ENCODE measurements at places on chromosomes 6 and 20.

DNA sequence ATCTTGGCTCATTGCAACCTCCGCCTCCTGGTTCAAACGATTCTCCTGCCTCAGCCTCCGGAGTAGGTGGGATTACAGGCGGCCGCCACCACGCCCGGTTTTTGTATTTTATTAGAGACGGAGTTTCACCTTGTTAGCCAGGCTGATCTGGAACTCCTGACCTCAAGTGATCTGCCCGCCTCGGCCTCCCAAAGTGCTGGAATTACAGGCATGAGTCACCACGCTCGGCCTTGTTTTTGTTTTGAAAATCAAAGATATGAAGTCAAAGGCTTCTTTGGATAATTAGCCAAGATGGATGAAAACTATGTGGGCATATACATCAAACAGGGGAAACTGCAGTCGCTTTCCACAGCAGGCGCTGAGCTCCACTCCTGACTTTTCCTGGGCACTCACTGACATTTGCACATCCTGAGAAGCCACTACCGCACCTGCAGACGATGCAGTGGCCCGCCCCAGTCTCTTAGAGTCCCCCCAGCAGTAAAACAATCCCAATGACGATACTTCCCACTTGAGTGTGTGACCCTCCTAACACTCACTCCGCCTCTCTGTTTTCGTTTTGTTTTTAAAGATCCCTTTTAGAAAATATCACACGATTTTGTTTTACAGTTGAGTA, 44.1 kb downstream of the GJA1 start:
- DNase-seq = no peak

GRCh38 chr6:84350397-84350796, 123.0 kb upstream of the CEP162 start:
- DNase-seq = no peak

GRCh38 chr20:2086980-2087377, 14.6 kb upstream of the STK35 start:
- no peak for DNase-seq

GRCh38 chr6:53447865-53448264, 97.0 kb downstream of the GCLC start:
- DNase-seq = no peak

DNA sequence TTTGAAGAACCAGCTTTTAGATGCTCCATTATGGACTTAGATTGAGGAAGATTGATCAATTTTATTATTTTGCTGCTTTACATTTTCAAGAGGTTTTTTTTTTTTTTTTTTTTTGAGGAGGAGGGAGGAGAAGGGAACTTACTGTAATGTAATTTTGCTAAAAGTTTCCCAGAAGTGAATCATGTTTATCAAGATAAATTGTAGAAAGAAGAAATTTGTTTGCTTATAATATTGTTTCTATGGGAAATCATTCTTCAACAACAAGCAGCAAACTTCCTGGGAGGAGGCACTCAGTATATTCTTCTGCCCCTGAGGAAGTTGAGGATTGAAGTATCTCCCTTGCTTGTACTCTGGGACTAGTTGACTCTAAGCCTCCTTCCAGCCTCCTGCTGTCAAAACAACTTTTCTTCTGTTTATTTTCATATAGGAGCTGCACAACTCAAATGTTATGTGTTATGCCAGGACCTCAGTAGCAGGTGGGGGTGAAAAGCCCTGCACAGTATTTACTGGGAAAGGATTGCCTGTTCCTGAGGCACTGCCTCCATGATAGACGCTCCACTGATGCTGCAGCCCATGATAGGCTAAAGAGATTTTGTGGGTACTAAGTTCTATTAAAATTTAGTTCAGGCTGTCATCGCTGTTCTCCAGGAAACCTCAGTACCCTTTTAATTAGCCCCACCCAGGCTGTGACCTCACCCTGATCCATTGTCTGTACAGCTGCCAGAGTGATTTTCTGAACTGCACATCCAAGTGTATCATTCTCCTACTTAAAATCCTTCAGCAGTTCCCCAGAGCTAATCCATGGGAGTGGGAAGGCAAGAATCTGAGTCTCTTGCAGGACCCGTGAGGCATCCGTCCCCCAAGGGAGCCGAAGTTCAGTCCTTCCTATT, 51.9 kb downstream of the CARMIL1 start:
- DNase-seq = no peak

GRCh38 chr20:61185181-61185580, 66.9 kb upstream of the CDH4 start:
- no peak for DNase-seq

GRCh38 chr20:37296371-37296770, 6.9 kb downstream of the MANBAL start:
- no peak for DNase-seq

- DNase-seq = no peak
Observed at GRCh38 chr20:46196990-46197389, 78.9 kb downstream of the CD40 start.

DNA sequence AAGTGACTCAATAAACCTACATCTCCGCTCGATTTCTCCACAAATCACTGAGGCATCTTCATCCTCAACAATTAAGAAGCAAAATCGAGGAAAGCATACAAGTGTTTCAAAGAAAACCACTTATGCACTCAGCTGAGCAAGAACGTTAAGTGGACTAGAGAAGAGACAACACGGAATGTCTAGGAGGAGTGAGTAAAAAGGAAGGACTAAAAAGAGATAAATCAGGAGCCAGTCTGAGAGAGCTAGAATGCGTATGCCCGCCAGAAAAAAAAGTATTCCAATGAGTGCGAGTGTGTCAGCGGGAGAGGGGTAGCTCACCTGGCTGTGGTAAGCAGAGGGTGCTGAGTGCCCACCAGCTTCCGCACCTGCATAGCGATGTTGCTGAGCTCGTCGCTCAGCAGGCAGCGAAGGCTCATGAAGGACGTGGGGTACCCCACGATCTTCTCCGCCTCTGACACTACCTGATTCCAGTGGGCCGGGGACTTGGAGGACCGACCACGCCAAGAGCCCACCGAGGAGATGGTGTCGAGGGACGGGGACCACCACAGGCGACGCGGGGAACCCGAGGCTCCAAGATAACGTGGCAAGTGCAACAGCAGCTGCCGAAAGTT, 587 bp downstream of the PDSS2 start:
- DNase-seq = peak; percentile 9

DNA sequence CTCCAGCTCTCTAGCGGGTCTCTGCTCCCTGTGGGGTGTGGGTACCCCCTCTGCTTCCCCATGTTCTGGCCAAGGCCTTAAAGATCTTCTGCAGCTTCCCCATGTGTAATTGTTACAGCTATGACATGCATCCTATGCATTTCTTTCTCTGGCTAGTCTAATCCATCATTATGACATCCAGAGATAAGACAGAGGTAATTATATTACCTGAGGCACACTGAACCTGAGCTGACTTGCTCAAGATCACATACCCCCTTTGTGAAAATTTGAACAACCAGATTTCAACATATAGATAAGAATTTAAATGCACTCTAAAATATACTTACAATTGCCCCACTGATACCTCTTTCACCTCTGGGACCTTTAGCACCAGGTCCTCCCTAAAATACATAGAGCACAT, 102.4 kb downstream of the COL12A1 start:
- no peak for DNase-seq

DNA sequence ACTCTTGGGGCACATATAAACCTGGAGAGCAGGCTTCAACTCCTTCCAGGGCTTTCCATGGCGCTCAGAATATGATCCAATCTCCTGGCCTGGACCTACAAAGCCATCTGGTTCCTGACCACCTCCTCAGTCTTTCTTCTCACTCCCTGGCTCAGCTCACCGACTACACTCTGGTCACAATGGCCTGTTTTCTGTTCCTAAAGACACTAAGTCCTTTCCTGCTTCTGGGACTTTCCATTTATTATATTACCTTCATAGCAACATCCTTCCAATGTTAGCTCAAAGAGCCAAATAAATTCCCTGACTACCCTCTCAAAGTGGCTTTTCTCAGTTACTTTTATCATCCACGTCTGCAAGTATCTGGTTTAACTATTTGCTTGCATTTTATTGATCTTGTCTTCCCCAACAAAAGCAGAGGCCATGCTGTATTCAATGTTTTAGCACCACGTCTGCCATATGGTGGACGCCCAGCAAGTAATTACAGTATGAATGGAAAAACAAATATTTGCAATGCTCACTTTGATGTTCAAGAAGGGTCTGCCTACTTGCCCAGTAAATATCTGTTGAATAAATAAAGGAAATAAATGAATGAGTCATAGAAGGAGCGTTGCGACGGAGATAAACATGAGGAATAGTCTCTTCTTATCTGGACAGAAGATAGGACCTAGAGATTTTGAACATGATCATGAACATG, 328.4 kb downstream of the ESR1 start:
- DNase-seq = no peak

- DNase-seq = peak; percentile 31
Observed at GRCh38 chr6:52420668-52421358, 671 bp downstream of the EFHC1 start.

GRCh38 chr20:64156136-64156885, 7.9 kb upstream of the MYT1 start:
- no peak for DNase-seq

GRCh38 chr6:28585335-28585734, 59.7 kb downstream of the GPX5 start:
- DNase-seq = peak; percentile 47

DNA sequence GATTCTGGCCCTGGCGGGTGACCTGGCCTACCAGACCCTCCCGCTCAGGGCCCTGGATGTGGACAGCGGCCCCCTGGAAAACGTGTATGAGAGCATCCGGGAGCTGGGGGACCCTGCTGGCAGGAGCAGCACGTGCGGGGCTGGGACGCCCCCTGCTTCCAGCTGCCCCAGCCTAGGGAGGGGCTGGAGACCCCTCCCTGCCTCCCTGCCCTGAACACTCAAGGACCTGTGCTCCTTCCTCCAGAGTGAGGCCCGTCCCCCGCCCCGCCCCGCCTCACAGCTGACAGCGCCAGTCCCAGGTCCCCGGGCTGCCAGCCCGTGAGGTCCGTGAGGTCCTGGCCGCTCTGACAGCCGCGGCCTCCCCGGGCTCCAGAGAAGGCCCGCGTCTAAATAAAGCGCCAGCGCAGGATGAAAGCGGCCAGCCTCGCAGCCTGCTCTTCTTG, 868 bp upstream of the SLC2A4RG start:
- DNase-seq = peak; percentile 17

DNA sequence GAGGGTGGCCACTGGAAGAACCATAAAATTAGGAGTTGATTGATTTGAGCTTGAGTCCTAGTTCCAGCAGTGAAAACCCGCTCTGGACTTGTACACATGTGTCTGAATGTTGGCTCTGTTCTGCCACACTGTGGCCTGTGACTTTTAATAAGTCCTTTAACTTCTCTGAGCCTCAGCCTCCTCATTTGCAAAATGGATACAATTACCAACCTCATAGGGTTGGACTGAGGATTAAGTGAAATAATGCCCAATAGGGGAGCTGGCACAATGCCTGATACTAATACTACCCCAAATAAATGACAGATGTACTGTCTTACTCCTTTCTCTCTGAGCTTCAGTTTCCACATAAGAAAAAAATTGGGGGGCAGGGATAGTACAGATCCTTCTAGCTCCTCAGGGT, 92.6 kb upstream of the RIPOR2 start:
- DNase-seq = no peak
